ENCODE measurements at places on chromosomes 1 and 21.

DNA sequence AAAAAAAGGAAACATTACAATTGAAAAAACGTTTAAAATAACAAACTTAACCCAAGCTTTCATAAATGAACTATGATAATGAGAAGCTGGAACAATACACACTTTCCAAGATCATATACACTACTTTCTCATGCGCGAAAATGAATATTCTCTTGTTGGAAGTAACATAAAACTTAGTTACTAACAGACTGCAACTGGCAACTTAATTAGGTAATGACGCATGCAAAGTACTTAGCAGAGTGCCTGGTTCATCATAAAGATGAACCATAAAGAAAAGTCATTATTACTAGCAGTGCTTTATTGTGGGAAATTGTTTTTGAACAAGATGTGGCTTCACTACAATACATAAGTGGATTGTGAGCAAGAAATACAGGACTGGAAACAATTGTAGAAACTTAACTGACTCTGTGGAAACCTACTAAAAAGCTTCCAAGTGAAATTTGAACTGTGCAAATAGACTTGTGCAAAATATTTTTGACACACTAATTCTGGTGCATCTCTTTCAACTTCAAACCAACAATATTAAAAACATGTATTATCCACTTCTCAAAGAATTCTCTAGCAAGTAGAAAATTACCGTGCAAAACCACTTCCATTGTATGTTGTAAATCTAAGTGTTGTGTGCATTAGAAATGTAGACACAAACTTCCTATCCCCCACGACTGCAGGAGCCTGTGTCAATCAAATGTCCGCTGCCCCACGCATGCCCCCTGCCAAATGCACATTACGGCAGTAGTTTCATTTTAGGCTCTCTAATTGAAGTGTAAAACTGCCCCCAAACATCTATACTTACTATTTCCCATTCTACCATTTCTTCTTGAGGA, 2.0 kb downstream of the ARHGAP29 start:
- no peak for DNase-seq

DNA sequence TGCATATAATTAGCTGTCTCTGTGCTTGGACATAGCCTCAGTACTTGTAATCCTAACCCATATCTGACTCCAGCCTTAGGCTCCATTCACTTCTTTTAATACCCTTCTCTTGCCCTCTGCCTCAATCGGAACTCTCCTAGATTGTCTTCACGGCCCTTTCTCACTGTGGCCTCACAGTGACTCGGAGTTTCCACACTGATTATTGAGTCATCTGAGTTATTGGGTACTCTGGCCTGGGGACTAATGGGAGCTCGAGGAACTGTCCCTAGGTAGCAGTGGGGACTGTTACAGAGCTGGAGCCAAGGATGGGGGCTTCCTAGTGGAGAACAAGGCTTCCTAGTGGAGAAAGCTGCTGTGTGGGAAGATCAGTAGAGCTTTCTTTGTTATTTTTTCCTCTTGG, 17.0 kb downstream of the TRAF5 start:
- DNase-seq = no peak

DNA sequence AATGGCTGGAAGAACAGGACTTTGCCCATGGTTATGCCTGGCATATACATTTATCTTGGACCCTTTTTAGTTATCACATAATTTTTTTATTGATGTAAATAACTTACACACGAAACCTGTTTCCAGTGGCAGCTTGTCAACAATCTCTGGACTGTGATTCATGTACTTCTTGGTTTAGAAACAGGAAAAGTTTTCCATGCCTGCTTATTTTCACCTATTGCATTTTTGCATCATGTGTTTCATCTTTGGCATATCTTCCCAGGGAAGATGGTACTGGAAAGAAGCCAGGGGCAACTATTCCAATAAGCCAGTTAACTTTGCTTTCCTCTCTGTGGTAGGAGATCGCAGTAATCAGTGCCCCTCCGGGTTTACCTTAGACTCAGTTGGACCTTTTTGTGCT, 210.3 kb downstream of the TPR start:
- DNase-seq = no peak

DNA sequence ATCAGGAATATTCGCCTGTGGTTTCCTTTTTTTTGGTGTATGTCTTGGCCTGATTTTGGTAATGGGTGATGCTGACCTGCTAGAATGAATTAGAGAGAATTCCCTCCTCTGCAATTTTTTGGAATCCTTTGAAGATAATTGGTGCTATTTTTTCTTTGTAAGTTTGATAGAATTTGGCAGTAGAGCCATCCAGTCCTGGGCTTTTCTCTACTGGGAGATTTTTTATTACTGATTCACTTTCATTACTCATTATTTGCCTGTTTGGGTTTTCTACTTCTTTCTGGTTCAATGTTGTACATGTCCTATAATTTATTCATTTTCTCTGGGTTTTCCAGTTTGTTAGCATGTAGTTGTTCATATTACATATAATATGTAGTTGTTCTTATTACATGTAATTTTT, 48.7 kb downstream of the NTMT2 start:
- no peak for DNase-seq

DNA sequence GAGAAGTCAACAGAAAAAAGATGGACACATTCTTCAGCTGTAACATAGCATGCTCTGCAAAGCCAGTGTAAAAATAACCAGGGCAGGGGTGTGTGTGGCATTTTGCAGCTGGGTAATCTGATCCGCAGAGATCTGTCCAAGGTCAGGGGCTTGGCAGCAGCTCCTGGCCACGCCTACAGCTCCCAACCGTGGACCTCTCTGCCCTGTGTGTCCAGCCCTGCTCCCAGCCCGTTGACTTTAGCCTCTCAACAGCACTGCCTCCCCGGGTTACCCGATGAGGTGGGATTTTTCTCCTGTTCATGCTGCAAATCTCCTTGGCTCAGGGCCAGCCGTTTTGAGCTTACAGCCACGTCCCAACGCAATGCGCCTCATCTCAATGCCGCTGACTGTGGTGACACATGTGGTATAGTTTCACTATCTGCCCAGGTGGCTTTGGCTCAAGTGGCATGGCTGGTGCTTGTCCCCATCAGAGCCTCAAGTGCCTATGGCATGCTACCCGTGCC, 68.1 kb downstream of the VWA5B1 start:
- DNase-seq = peak; percentile 57

- DNase-seq = no peak
These were observed 131.8 kb upstream of the PKN2 start for GRCh38 chr1:88552226-88552625.

- DNase-seq = no peak
These were observed 42.0 kb upstream of the CD34 start for GRCh38 chr1:207952617-207953542.

DNA sequence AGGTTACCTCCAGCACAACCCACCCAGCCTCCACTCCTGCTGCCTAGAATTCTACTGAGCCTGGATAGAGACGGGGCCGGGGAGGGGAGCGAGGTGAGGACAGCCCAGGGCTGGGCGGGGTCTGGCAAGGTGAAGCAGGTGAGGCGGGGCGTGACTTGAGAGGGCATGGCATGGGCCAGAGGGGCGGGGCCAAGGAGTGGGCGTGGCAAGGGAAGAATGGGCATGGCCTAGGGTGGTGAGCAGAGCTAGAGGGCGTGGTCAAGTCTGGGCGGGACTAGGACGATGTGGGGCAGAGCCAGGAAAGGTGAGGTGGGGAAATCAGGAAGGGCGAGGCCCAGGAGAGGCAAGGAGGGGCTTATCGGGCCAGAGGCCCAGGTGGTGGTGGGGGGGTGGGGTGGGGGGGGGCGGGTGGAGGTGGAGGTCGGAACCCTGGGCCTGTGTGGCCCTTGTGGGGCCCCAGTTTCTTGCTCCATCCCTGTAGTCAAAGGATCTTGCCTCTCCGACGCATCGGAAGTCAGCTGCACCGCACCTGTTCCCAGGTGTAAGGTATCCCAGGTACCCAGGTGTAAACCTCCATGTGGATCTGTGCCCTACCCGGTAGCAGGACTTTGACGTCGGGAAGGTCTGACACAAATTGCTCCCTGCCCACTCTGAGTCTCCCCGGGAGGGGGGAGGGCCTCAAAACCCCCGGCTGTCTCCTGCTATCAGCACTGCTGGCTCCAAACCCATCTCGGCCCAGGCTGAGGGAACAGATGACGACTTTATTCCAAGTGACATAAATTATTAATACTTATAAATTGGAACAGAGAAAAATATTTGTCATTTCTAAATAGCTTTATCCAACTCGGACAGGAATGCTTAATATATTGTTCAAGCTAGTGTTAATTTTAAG, 32.9 kb upstream of the UTS2 start:
- DNase-seq = peak; percentile 4

GRCh38 chr1:171061425-171062143, 29.1 kb upstream of the FMO3 start:
- no peak for DNase-seq

DNA sequence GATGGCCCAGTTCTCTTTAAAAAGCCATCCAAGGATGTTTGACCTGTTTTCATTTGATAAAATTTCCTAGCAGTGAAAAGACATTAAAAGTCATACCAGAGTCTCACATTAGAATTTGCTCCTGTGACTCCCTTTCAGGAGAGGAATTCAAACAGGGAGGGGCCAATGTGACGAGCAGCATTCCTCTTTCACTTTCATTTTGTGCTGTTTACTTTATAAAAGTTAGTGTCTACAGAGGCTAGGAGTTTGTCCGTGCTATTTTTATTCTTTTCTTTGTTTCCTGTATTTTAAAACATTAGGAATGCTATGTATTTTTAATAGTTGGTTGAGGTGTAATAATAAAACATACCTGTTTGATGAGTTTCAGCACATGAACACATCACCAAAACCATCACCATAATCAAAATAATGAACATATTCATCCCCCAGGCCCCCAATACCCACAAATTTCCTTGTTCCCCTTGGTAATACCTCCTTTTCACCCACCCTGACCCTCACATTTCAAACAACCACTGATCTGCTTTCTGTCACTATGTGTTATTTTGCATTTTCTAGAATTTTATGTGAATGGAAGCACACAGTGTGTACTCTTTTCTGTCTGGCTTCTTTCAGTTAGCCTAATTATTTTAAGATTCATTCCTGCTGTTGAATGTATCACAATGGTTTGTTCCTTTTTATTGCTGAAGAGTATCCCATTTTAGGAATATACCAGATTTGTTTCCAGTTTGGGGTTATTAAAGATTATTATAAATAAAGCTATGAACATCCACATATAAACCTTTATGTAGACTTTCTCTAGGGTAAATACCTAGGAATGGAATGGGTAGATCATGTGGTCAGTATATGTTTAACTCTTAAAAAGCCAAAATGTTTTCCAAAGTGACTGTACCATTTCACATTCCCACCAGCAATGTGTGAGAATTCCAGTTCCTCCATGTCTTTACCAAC, 129.5 kb downstream of the TENT5C start:
- DNase-seq = no peak

GRCh38 chr1:115059316-115059715, 29.7 kb downstream of the TSHB start:
- no peak for DNase-seq

- no peak for DNase-seq
These were observed 544.3 kb upstream of the ADAMTS5 start for GRCh38 chr21:27511233-27511632.

GRCh38 chr1:216945538-216946080, 222.4 kb upstream of the ESRRG start:
- DNase-seq = no peak

GRCh38 chr1:167879508-167879907, 34.4 kb downstream of the ADCY10 start:
- no peak for DNase-seq

GRCh38 chr1:46477153-46477929, 12.3 kb upstream of the DMBX1 start:
- no peak for DNase-seq

- no peak for DNase-seq
These were observed 182.3 kb downstream of the BARHL2 start for GRCh38 chr1:90534663-90535295.

DNA sequence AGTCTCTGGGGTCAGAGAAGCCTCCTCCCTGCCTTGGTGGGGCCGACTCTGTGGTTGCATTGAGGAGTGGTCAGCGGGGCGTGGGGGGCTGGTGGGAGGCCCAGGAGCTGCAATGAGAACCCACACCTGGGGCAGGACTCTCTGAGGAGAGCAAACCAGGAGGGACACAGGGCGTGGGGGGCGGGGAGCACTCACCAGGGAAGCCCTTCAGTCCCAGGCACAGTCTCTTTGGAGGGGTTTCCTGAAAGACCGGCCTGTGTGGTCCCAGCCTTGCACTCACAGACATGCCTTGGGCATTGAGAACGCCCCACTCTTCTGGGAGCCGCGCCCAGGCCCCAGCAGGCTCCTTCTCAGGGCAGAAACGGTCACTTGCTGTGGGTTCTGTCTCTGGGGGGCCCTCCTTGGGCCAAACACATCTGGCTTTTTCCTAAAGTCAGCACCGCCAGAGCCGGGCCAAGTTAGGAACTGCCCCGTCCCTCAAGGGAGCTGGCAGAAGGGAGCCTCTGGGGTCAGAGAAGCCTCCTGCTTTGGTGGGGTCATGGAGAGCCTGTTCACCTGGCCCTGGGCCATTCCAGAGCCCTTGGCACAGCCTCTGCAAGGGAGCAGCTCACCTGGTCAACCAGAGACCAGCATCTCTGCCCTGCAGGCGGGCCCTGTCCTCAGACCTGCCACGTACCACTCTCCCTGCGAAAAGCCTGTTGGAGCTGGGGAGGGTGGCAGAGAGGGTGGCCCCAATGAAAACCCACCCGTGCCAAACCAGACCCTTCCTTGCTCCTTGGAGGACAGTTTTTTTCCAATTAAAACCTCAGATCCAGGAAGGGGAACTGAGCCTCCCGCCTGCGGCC, 59.9 kb upstream of the TTC34 start:
- no peak for DNase-seq

GRCh38 chr1:29264773-29265389, 28.6 kb downstream of the PTPRU start:
- no peak for DNase-seq

DNA sequence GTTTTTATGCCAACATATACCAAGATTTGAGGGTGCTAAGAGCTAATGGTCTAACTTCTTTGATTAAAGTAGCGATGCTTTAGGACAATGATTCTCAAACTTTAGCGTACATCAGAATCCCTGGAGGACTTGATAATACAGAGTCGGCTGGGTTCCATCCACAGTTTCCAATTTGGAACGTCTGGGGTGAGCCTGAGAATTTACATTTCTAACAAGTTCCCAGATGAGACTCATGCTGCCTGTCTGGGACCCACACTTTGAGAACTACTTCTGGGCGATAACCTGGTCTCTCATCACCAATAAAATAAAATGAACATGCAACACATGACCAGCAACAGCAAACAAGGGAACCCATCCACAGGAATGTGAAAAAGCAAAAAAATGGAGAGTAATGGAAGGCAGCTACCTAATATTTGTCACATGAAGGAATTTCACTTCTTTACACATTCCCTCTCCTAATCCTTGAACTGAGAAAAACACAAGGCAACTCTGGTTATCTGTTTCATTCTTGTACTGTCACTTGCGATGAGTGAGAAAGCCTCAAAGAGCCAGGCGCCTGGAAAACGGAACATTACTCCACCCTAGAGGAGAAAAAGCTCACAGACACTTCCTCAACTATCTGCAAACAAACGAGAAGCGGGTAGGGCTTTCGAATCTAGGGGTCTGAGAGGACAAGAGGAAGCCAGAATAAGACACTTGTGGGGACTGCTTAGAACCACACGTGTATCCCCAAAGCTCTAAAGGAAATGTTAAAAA, 14.0 kb downstream of the HSF2BP start:
- DNase-seq = no peak

GRCh38 chr1:221725735-221726672, 15.9 kb downstream of the DUSP10 start:
- no peak for DNase-seq
